CD4-positive, alpha-beta T cell treated with Interleukin-15 for 4 hours (primary cell): ENCODE measurements at places on chromosomes 7 and 10.

- no peak for DNase-seq
These were observed 678 bp downstream of the SH2B2 start for GRCh38 chr7:102287111-102287980.

- DNase-seq: no peak
These were observed 146.4 kb downstream of the TCERG1L start for GRCh38 chr10:131165092-131165491.

GRCh38 chr10:75598998-75599397, 167.6 kb downstream of the LRMDA start:
- DNase-seq: no peak

GRCh38 chr10:71684356-71685173, 35.0 kb downstream of the C10orf105 start:
- no peak for DNase-seq

GRCh38 chr10:61733358-61733940, 70.7 kb downstream of the CABCOCO1 start:
- DNase-seq: peak; percentile 20

GRCh38 chr7:141590071-141590470, 38.9 kb downstream of the AGK start:
- no peak for DNase-seq

DNA sequence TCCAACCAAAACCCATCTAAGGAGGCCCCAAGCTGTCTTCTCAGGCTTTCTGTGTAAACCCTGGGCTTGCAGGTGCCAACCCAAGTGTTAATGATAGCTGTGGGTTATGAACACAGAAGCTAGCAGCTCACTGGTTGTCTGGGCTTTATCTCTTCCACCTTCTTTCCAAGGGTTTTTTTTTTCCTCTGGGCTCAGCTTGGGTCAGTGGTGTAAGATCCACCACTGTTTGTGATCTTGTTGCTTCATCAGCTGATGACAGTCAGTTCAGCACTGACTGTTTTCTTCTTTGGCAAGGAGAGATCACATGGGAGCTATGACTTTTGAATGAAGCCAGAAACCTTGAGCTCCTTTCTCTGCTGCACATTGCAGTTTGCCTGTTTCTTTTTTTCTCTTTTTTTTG, 4.6 kb downstream of the GTPBP4 start:
- DNase-seq: no peak

- no peak for DNase-seq
These were observed at the start of gene DNAH11 for GRCh38 chr7:21542891-21543527. Gene DNAH11 (plus strand): TSS chr7:21543039. CDS start chr7:21543246, 207 bp downstream.

DNA sequence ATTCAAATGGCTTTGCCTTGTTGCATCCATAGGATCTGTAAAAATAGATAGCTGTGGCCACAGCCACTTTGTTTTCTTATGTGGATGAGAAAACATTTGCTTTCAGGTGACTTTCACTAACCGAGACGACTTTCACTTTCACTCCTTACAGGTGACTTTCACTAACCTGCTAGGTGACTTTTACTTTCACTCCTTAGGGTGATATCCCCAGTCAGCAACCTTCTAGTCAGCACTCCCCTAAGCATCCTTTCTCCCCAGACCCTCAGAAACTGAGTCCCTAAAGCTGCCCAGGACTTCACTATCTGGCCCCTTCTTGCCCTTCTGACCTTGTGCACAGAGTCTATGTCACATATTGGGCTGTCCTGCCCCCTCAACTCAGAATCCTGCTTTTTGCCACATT, 177.5 kb downstream of the RELN start:
- DNase-seq: peak; percentile 3

GRCh38 chr7:23956772-23957576, 247.0 kb downstream of the STK31 start:
- no peak for DNase-seq

DNA sequence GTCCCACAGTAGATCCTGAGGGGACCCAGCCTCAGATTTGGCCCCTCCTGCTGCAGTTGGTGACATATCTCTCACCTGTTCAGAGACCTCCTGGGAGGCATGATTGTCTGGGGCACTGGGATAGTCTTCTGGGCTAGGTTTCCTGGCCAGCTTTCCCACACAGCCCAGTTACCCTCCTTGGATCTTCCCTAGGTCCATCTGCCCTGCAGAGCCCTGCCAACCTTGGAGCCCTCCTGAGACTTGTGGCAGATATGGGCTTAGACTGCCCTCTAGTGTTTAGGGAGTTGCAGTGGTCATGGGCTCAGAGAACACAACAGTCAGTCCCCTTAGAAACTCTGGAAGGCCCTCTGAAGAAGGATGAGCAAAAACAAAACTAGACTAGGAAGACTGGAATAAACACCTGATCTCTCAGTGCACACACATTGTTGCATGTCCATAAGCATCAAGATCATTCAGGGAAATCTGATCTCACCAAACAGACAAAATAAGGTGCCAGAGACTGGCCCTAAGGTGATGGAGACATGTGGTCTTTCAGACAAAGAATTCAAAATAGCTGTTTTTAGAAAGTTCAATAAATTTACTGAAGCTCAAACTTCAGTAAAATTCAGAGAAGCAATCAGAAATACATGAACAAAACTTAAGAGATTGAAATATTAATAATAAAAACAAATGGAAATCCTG, 324.6 kb downstream of the ATRNL1 start:
- no peak for DNase-seq

DNA sequence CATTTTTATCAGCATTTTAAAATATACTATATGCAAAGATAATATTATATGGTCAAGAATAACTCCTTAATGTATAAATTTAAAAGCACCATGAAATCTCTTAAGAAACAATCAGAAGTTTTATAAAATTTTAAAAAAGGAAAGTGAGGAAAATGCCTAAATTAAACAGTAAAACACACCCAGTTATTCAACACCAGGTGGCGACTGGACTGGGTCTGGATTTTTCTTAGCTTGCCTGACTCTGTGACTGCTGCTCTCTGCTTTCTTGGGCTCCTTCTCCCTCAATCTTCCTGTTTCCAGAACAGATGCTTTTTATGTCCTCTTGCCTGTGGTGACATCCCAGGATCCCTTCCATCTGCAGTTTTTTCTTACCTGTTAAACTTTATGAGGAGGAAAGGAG, 200.3 kb downstream of the BICC1 start:
- DNase-seq: no peak

DNA sequence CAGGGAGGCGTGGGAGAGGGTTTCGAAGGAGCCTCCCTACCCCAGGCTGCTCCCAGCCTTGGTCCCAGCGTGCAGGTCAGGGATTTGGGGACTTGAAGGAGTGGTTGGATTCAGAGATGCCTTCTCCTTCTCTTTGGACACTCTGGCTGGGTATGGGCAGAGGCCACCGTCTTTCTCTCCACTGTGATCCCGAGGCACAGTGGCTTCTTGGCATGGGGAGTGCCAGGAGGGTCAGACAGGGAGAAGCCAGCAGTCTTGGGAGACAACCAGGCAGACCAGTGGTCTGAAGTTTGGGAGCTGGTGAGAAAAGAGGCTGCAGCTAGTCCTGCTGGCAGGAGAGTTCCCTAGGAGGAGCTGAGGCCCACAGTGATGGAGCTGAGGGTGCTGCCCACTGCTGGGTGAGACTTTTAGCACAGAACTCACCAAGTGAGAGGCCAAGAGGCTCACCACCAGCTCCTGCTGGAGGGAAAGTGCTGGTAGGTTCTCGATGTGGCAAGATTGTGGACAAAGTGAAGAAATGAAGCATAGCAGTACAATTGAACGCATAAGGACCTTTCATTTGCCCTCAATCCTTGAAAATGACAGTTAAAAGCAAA, 35.2 kb upstream of the WDFY4 start:
- DNase-seq: no peak
